ENCODE measurements at places on chromosomes 4 and X.

GRCh38 chr4:13950491-13950890, 323.0 kb upstream of the BOD1L1 start:
- DNase-seq = no peak

DNA sequence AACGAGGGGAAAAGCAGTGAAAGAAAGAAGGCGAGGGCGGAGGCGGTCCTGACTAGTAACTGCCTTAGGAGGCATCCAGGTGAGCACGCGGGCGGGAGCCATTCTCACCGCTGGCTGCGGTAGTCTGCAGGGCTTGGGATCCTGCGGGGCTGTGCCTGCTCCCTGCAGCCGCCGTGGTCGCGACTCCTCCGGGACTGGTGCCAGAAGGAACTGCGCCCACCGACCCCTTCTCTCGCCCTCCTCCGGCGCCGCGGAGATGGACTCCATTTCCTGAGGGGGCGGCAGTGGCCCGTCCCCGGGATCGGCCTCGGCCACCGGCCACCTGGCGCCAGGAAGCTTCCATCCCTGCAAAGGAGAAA, 543 bp downstream of the NFXL1 start:
- peak; percentile 46 for DNase-seq

- DNase-seq = no peak
These were observed 144.8 kb downstream of the PPA2 start for GRCh38 chr4:105329081-105329480.

GRCh38 chr4:52976523-52977230, 114.6 kb downstream of the RASL11B start:
- no peak for DNase-seq

GRCh38 chr4:67465763-67466052, 79.6 kb downstream of the CENPC start:
- DNase-seq = no peak

DNA sequence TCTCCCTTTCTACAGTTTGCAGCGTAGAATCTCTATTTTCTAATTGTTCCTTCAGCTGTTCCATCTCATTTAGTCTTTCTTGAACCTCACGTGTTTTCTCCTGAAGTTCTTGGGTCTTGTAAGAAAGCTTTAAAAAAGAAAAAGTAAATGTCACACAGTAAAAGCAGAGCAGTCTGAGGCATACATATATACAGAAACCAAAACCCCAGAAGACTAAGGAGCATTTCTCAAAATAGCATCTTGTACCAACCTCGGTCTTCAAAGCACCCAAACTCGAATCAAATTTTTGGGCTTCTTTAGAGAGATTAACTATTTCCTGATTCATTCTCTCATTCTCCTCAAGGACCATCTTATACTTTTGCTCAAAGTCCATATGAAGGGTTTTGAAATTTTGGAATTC, 39.4 kb downstream of the CENPE start:
- no peak for DNase-seq

- no peak for DNase-seq
These were observed 8.9 kb downstream of the XAGE1A start for GRCh38 chrX:52504551-52504950.

GRCh38 chr4:140982613-140983340, 150.5 kb downstream of the RNF150 start:
- DNase-seq = no peak

DNA sequence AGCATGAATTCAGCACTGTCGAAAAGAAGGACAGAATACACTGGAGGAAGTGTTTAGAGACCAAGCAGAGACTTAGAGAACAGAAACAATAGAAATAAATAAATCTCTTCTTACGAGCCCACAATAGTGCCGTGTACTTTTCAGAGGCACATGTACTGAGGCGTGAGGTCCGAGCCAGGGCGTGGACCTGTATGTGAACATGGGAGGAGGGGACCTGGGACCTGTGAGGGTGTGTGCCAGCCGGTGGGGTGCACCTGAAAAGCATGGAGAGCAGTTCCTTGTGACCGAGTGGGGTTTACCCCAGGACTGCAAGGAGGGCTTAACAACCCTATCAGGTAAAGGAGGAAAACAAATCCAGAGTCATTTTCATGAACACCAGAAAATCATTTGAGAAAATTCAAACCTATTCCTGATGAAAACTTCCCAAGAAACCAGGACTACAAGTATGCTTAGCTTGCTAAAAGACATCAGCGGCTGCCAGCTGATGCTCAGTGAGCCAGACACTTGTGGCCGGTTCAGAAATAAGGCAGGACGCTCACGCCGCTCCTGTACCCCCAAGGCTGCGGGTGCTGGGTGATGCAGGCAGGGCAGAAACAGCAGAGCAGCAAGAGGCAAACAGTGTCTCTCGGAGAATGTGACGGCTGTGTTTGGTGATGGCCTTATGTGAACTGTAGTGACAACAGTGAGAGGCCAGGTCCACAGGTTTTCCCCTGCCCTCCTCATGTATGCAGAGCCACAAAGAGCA, 37.1 kb downstream of the NELFA start:
- no peak for DNase-seq

GRCh38 chr4:156328882-156329281, 375.2 kb upstream of the CTSO start:
- DNase-seq = no peak

- DNase-seq = peak; percentile 37
These were observed 240.0 kb downstream of the BCOR start for GRCh38 chrX:39857780-39858179.

DNA sequence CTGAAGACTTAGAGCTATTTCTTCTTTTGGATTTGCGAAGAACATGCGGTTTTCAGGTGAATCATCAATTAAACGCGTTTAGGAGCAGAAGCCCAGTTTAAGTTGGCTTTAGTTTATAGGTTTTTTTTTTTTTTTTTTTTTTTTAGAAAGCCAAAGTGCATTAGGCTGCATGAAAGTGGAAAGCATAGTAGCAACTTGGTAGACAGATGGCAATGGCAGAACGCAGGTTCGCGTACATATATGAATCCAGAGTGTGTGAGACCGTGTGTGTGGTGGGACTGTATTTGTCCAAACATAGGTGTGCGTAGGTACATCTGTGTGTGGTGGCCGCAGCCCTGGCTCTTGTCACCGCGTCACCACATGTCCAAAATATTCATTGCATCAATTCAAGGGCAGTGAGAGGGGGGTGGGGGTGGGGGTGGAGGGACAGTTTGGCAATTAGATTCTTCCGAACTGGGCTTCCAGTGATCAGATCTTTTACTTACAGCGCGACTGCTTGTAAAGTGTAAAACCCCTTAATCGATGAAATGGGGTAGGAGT, 901 bp downstream of the JADE1 start:
- peak; percentile 39 for DNase-seq

Measured in CD4-positive, alpha-beta T cell treated with Interleukin-17A for 4 hours (primary cell).